ENCODE measurements at places on chromosomes 3 and 15.
A peak's percentile ranks its signal among the peaks of the same experiment; 100 is the strongest.

GRCh38 chr15:53681056-53681455 lies 78.4 kb downstream of the WDR72 start:
- no peak for DNase-seq

DNA sequence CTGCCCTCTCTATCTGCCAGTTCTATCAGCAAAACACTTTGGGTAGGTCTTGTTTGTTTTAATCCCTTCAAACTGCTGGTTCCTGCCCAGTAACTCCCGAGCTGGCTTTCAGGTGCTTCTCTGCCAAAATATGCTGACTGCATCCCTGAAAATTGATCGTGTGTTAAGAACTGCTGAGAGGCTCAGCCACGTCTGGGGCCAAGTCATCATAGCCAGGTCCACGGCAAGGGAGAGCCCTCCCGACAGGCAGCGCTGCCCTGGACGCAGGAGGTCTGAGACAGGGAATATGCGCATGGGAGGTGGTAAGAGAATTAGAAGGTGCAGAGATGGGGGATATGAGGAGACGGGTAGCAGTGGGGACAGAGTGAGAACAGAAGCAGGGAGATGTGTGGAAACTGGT lies 179.7 kb upstream of the TOPAZ1 start:
- DNase-seq: no peak

GRCh38 chr3:187920030-187920429 lies 174.8 kb upstream of the BCL6 start:
- no peak for DNase-seq

- peak; percentile 50 for DNase-seq
Observed at GRCh38 chr15:68335251-68335650, 57.7 kb downstream of the FEM1B start.

GRCh38 chr3:183635107-183635430 lies 354 bp upstream of the KLHL24 start:
- no peak for DNase-seq

- no peak for DNase-seq
Observed at GRCh38 chr3:100746092-100746491, 36.8 kb downstream of the TFG start.

Data from NCI-H226 (cell line).